ENCODE measurements at places on chromosomes 6 and 20.

- DNase-seq = no peak
Measured at GRCh38 chr6:100307561-100307960, 157.2 kb downstream of the SIM1 start.

GRCh38 chr6:156595476-156595875, 181.7 kb upstream of the ARID1B start:
- no peak for DNase-seq

GRCh38 chr20:16929756-16930155, 181.6 kb downstream of the OTOR start:
- no peak for DNase-seq

- DNase-seq = no peak
Measured at GRCh38 chr6:146850238-146850896, 251.6 kb downstream of the ADGB start.

GRCh38 chr6:96816301-96816817, 20.9 kb downstream of the GPR63 start:
- DNase-seq = peak; percentile 17

GRCh38 chr6:12125396-12125795, 113.3 kb downstream of the HIVEP1 start:
- no peak for DNase-seq
